Inflammatory macrophage treated with lipopolysaccharide for 1 hour (primary cell): ENCODE measurements at places on chromosomes 16 and 17.
A peak's percentile ranks its signal among the peaks of the same experiment; 100 is the strongest.

GRCh38 chr17:9521062-9521461 lies 54.6 kb downstream of the STX8 start:
- peak; percentile 47 for DNase-seq

GRCh38 chr16:55367301-55367811 lies 43.4 kb downstream of the IRX6 start:
- no peak for DNase-seq

DNA sequence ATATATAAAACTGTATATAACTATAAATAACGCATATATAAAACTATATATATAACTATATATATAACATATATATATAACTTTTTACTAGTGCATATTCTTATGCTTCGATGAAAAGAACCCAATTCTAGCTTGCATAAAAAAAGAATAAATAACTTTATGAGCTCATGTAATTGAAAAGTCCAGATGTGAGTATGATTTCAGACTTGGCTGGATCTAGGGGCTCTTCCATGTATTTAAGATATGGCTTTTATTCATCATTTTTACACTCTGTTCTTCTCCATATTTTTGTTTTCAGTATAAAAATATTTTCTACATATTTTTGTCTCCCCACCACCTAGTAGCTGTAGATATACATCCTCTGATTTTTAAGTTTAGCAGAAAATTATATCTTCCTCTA lies 417.5 kb downstream of the CDH11 start:
- DNase-seq: no peak

DNA sequence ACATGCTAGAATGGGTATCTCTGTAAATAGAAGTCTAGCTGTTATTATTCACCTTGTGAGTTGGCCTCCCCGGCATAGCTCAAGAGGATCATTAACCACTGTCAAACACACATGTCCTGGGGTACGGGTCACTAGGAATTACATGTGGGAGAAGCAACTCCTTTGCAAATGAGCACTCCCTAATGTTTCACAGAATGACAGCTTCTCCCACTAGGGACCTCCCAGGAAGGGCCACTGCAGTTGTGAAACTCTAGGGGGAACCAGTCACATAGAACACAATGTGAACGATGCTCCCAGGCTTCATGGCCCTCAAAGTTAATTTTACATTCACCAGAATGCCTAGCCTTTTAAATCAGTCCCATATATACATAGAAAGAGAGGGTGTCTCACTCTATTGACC lies 12.4 kb upstream of the ZNF19 start:
- DNase-seq: no peak

DNA sequence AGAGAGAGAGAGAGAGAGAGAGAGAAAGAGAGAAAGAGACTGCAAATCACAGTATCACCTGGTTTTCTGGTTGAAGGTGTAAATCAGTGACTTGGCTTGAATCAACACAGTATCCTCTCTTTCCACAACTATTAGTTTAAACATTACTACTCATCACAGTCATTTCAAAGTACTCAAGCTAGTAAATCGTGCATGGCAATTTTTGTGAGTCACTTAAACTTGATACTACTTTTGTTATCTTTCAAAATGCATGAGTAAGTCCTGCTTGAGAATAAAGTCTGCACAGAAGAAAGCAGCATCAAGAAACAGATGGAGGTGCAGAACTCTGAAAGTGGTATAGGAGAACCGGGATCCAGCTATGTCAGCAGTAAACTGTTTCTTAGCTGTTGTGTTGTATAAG lies 535.4 kb downstream of the CDH8 start:
- DNase-seq: no peak

DNA sequence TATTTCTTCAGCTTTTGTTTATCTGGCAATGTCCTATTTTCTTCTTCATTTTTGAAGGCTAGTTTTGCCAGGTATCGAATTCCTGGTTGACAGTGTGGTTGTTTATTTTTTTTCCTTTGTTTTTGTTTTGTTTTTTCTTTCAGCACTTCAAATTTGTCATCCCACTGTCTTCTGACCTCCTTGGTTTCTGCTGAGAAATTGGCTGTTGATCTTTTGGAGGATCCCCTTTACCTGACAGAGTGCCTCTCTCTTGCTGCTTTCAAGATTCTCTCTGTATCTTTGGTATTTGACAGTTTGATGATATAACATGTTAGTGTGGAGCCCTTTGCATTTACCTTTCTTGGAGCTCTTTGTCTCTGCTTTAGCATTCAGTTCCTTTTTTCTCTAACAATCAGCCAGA lies 9.6 kb upstream of the ATF7IP2 start:
- DNase-seq: no peak

- DNase-seq: no peak
These were observed 7.1 kb downstream of the OR3A3 start for GRCh38 chr17:3418222-3418621.

GRCh38 chr17:65225061-65225460 lies 87.9 kb downstream of the RGS9 start:
- no peak for DNase-seq

DNA sequence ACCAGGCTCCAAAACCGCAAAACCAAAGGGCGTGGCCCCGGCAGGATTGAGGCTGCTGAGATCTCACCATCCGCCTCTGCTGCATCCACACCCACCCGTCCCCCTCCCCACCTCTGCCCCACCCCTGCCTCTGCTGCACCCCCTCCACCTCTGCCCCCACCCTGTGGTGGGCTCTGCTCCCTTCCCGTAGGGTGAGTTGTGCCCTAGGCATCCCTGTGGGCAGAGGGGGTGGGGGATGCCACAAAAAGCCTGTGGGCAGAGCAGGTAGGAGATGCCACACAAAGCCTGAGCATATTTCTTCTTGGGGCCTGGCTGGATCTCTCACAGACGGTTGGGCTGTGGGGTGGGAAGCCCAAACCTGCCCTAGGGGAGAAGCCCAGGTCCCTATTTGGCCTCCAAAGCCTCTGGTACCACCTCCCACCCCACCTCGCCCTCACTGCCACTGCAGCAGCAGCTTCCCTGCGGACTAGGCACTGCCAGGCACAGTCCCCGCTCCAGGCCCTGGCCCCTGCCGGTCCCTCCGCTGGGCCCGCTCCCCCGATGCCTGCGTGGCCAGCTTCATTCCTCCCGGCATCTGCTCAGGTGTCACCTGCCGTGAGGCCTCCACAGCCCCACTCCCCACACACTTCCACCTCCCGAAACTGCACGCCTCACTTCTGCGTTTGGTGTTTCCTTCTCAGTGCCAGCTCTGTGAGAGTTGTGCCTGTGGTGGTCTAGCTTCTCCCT lies 11.3 kb upstream of the PABPN1L start:
- no peak for DNase-seq

GRCh38 chr17:57721967-57722703 lies 23.0 kb downstream of the CCDC182 start:
- no peak for DNase-seq

GRCh38 chr17:16909472-16910246 lies 62.3 kb downstream of the TNFRSF13B start:
- DNase-seq: no peak

- DNase-seq: no peak
These were observed 324.1 kb downstream of the HAPSTR1 start for GRCh38 chr16:9415545-9415944.

- DNase-seq: no peak
These were observed 1.3 kb upstream of the DNAI2 start for GRCh38 chr17:74272731-74273201.

GRCh38 chr17:66467766-66468165 lies 165.4 kb downstream of the PRKCA start:
- DNase-seq: no peak

GRCh38 chr16:84074721-84075120 lies 32.1 kb upstream of the SLC38A8 start:
- DNase-seq: no peak

- no peak for DNase-seq
These were observed 78.3 kb upstream of the FOXF1 start for GRCh38 chr16:86432048-86432447.

- no peak for DNase-seq
These were observed 14.9 kb downstream of the SETD6 start for GRCh38 chr16:58530179-58530578.

DNA sequence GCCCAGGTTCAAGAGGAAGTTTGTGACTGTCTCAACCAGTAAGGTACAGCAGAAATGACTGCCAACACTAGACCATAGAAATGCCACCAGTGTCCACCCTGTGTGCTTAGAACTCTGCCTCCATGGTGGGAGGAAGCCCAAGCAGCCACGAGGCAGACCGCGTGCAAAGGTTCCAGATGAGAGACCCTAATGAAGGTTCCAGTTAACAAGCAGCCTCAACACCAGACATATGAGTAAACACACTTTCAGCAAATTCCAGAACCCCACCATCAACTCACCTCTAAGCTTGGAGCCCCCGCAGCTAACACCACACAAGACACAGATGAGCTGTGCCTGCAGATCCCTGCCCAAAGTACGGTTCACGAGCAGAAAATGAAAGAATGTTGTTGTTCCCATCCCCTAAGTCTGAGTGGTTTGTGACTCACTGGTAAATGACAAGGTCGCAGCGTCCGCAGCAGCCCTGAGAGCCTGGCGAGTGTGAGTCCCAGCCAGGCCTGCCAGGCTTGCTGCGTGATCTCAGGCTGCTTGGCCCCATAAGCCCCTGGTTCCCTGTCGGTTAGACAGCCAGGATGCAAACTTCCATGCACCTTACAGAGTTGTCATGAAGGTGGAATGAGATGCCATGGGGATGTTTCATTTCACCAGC lies 193.7 kb downstream of the C16orf95 start:
- DNase-seq: no peak

DNA sequence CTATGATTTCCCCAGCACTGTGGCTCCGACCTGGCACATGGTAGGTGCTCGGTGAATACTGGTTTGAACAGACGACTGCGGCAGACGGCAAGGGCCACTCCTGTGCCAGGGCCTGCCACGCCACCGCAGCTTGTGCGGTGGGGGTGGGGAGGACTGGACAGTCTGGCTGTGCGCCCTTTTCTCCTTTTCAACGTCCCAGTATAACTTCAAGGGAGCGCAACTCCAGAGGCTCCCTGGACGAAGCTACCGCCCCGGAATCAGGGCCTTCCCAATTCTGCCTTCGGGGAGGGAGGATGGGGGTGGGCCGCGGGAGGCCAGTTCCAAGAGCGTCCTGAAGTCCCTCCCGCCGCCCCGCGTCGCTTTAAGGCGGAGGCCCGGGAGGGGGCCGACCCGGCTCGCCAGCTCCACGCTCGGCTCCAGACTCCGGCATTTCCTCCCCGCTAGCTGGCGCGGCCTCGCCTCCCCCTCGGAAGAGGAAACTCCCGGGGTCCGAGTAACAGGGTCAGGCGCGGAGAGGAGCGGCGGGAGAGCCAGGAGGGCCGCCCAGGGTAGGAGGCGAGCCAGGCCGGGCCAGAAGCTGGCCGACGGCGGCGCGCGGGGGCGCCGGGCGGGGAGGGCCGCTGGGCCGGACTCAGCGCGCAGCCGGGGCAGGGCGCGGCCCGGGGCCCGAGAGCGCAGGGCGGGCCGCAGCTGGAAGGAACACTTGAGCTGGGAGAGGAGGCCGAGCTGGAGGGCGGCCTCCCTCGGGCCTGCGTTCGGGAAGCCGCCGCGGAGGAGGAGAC lies at the start of gene ITPRIPL2:
Gene ITPRIPL2, plus strand, starts transcription at position 388 of the 782 bp plus-strand sequence. CDS start 498 bp downstream, outside the sequence.
- DNase-seq: peak; percentile 85

- no peak for DNase-seq
These were observed 44.2 kb upstream of the HNF1B start for GRCh38 chr17:37789021-37789565.

GRCh38 chr16:9345880-9346279 lies 254.4 kb downstream of the HAPSTR1 start:
- no peak for DNase-seq

DNA sequence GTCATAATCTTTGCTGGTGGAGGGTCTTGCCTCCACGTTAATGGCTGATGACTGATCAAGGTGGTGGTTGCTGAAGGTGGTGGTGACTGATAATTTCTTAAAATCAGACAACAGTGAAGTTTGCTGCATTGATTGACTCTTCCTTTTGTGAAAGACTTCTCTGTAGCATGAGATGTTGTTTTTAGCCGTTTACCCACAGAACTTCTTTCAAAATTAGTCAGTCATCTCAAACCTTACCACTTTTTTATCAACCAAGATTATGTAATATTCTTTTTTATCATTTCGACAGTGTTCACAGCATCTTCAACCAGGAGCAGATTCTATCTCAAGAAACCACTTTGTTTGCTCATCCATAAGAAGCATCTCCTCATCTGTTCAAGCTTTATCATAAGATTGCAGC lies 5.9 kb downstream of the UQCRC2 start:
- no peak for DNase-seq

- DNase-seq: no peak
These were observed 20.7 kb downstream of the TMEM235 start for GRCh38 chr17:78252111-78252634.

DNA sequence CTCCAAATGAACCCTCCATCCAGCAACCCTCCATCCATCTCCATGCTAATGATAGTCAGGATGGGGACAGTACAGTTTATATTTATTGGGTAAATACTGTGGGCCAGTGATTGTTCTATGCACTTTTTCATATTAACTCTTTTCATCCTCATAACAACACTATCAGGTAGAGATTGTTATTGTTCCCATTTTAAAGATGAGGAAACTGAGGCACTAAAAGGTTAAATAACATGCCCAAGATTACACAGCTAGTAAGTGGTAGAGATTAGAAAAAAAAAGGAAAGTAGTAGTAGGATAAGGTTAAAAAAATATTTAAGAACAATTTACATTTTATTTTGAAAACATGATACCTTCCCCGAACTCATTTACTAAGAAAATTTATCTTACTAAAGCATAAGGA lies 21.9 kb upstream of the SUPT4H1 start:
- no peak for DNase-seq

GRCh38 chr16:79261481-79261940 lies 339.0 kb downstream of the MAF start:
- DNase-seq: peak; percentile 52
